T-cell (primary cell): ENCODE measurements at places on chromosomes 4 and X.

DNA sequence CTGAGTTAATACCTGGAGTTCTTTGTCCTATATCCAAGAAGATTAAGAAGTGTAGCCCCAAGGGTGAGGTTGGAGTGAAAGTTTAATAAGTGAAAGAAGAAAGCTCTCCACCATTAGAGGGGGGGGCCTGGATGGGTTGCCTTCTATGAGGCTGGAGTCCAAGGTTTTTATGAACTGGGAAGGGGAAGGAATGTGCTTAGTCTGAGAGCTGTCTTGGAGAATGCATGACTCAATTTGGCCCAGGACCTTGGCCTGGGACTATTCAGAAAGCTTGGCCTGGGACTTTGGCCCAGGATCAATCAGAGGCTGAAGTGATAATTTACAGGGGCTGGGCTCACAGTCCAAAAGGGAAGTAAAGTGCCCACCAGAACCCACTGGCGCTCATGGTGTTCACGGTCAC lies 1049.0 kb upstream of the GRIA3 start:
- no peak overlapping the region for H3K27ac ChIP-seq
- no peak for DNase-seq
- H3K27me3 ChIP-seq, result no peaks in the 10 kb centered on the region
- no peaks in the 10 kb centered on the region for H3K36me3 ChIP-seq

- no peaks in the 10 kb centered on the region for H3K27me3 ChIP-seq
- H3K4me3 ChIP-seq, result no peak overlapping the region
These were observed 29.1 kb downstream of the RAB33B start for GRCh38 chr4:139483000-139483399.

DNA sequence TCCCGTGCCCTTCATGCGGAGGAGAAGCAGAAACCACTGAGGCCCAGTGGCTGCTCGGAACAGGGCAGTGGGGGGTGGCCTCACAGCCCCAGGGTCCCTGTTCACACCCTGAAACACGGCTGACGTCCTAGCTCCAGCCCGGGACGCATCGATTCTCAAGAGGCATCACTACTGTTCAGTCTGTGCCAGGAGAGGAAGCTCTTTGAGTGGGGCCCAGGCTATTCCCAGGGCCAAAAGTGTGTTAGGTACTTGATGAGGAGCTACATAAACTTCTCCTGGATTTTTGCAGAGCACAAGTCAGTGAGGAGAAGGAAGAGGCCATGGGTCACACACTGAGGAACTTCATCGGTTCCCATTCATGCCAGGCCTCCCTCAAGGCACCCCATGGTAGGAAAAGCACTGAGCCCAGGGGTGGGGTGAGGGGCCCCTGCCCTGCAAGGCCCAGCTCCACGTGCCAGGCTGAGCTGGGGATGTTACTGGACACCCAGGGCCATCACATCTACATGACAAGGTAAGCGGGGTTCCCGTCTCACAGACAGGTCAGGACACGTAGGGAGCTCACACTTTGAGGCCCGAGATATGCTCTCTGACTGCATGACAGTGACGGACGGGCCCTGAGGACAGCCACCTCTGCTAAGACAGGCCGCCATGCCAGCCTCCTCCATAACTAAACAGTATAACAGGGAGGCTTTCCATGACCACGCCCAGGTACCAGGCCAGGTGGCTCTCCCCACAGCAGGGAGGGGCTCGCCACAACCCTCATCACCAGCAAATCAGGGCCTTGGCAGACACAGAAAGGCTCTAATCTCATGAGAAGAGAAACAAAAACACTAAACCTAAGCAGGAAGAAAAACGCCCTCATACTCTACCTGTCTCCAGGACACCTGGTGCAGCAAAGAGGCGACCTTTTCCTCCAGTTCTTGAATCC lies 12.4 kb downstream of the TNIP2 start:
- no peak overlapping the region for H3K4me3 ChIP-seq
- peaks cover 9% of the 10 kb centered on the region for H3K36me3 ChIP-seq
- H3K27ac ChIP-seq, result no peak overlapping the region
- no peaks in the 10 kb centered on the region for H3K27me3 ChIP-seq
- DNase-seq, result no peak
- H3K4me1 ChIP-seq, result no peaks in the 10 kb centered on the region

DNA sequence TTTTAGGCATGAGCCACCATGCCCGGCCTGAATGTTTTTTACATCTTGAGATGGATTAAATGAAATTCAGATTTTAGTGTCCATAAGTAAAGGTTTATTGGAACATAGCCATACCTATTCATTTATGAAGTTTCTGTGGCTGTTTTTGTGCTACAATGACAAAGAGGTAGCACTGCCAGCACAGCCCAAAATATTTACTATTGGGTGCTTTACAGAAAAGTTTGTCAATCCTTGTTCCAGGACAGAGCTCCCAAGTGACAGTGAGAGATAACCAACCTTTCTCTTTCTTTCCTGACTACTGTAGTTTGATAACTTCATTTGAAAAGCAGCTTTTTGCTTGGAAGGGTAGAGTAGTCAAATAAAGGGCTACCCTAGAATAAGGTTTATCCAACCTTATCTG lies 116.2 kb downstream of the CAMK2D start:
- no peak overlapping the region for H3K4me3 ChIP-seq
- no peak overlapping the region for H3K27ac ChIP-seq
- DNase-seq, result no peak

DNA sequence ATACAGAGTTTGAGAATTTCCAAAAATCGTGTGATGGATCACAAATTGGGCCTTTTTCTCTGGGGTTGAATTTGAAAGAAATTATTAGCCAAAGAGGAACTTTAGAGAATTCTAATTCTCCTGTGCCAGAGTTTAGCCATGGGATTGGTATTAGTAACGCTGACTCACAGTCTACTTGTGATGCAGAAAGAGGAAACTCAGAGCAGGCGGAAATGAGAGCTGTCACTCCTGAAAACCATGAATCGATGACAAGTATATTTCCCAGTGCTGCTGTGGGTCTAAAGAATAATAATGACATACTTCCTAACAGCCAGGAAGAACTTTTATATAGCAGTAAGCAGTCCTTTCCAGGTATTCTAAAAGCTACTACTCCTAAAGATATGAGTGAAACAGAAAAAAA lies 64.9 kb downstream of the N4BP2 start:
- no peak overlapping the region for H3K4me3 ChIP-seq
- no peaks in the 10 kb centered on the region for H3K27me3 ChIP-seq
- H3K4me1 ChIP-seq, result peaks cover 14% of the 10 kb centered on the region
- H3K36me3 ChIP-seq, result no peaks in the 10 kb centered on the region

- no peak for DNase-seq
- H3K27me3 ChIP-seq, result no peaks in the 10 kb centered on the region
- H3K27ac ChIP-seq, result no peak overlapping the region
- no peaks in the 10 kb centered on the region for H3K4me1 ChIP-seq
- H3K36me3 ChIP-seq, result no peaks in the 10 kb centered on the region
- no peak overlapping the region for H3K4me3 ChIP-seq
These were observed 1420.4 kb downstream of the RAPGEF2 start for GRCh38 chr4:160523231-160523630.

DNA sequence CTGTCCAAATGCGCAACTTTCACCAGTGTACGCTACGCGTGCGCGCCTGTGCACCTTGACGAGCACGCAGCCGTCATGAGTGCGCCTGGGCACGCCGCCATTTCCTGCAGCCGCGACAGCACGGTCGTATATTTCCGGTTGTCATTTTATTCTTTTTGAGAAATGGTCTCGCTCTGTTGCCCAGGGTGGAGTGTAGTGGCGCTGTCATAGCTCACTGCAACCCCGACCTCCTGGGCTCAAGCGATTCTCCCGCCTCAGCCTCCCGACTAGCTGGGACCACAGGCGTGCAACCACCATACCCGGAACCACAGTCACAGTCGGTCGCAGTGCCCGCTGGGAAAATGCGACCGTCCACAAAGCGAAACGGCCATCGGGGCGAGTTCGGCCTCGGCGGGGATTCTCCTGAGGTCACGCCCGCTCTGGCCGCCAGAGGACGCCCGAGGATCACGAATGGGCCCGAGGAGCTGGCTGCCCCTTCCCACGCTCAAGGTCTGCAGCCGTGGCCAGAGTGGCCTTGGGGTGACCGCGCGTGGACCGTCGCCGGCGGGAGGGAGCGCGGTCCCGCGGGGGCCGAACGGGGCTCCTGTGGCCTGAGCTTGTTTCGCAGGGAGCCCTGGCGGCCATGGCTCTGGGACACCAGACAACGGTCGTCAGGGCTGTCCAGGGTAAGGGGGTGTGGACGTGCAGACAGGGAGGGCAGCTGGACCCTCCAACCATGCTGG lies 23.7 kb upstream of the PNMA3 start:
- DNase-seq, result peak; percentile 62
- H3K36me3 ChIP-seq, result no peaks in the 10 kb centered on the region
- H3K4me1 ChIP-seq, result peaks cover 35% of the 10 kb centered on the region
- peak overlapping the region; percentile 85 for H3K27ac ChIP-seq
- H3K4me3 ChIP-seq, result peak overlapping the region; percentile 61

- H3K4me3 ChIP-seq, result peak overlapping the region; percentile 52
- H3K27me3 ChIP-seq, result no peaks in the 10 kb centered on the region
- H3K27ac ChIP-seq, result peak overlapping the region; percentile 82
- H3K36me3 ChIP-seq, result no peaks in the 10 kb centered on the region
- peaks cover 19% of the 10 kb centered on the region for H3K4me1 ChIP-seq
These were observed 11.7 kb upstream of the TMEM156 start for GRCh38 chr4:39043861-39044363.

- H3K27me3 ChIP-seq, result no peaks in the 10 kb centered on the region
- no peak overlapping the region for H3K4me3 ChIP-seq
- DNase-seq, result no peak
- H3K4me1 ChIP-seq, result no peaks in the 10 kb centered on the region
- H3K27ac ChIP-seq, result no peak overlapping the region
These were observed 34.9 kb downstream of the STX18 start for GRCh38 chr4:4506961-4507360.

- no peaks in the 10 kb centered on the region for H3K36me3 ChIP-seq
- peaks cover 2% of the 10 kb centered on the region for H3K27me3 ChIP-seq
- no peak overlapping the region for H3K27ac ChIP-seq
- no peaks in the 10 kb centered on the region for H3K4me1 ChIP-seq
- H3K4me3 ChIP-seq, result no peak overlapping the region
- no peak for DNase-seq
These were observed 24.8 kb downstream of the SMIM20 start for GRCh38 chr4:25938787-25939186.

- DNase-seq, result no peak
- H3K36me3 ChIP-seq, result no peaks in the 10 kb centered on the region
- H3K4me1 ChIP-seq, result no peaks in the 10 kb centered on the region
These were observed 249.9 kb upstream of the GRIA3 start for GRCh38 chrX:122934131-122934530.

DNA sequence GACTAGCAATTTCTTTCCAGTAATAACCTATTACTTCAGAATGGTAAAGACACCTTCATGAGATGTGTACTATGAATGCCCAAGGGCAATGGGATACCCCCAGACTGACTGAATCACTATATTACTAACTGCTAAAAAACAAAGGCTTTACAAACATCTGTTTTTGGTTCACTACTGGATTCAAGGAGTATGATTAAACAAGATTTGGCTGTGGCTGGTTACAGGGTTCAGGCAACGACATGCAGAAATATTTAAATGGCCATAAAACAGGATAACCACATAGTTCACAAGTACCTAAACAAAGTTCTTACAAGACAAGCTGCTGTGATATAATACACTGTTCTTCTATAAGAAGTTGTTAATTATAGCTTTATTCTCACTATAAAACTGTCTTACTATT lies 128.2 kb downstream of the FRYL start:
- peaks cover 6% of the 10 kb centered on the region for H3K4me1 ChIP-seq
- no peaks in the 10 kb centered on the region for H3K36me3 ChIP-seq
- no peaks in the 10 kb centered on the region for H3K27me3 ChIP-seq

DNA sequence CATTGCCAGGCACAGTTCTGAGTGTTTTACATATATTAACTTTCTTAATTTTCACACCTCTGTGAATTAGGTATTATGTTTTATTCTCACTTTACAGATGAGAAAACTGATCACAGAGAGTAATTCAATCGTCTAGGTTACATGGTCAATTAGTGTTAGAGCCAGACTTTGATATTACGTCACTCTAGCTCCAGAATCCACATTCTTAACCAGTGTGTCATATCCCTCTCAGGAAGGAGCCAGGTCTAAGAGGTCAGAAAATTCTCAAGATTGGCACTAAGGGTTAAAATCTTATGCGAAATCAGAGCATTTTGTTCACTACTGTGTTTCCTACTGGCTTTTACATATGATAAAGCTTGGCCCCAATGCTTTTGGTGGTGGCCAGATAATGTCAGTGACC lies 7.4 kb downstream of the DMP1 start:
- no peaks in the 10 kb centered on the region for H3K36me3 ChIP-seq
- no peak for DNase-seq
- H3K4me3 ChIP-seq, result no peak overlapping the region
- H3K4me1 ChIP-seq, result no peaks in the 10 kb centered on the region
- H3K27me3 ChIP-seq, result no peaks in the 10 kb centered on the region
- no peak overlapping the region for H3K27ac ChIP-seq

DNA sequence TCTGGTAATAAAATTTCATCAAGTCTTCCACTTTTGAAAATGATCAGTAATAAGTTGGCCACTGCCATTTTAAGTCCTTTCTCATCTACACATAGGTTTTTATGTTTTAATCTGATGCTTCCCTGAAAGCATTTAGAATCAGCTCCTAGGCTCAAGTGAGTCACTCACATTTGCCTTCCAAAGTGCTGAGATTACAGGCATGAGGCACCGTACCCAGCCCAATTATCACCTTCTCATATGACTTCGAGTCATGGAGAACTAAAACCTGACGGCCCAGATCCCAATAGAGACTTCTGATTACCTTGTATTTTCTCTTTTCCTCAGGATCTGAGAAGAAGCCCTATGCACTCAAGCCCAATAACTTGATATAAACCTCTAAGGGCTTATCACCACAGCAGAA lies 140.8 kb downstream of the OPHN1 start:
- no peak for DNase-seq
- H3K4me3 ChIP-seq, result no peak overlapping the region
- no peaks in the 10 kb centered on the region for H3K4me1 ChIP-seq
- H3K27me3 ChIP-seq, result no peaks in the 10 kb centered on the region

DNA sequence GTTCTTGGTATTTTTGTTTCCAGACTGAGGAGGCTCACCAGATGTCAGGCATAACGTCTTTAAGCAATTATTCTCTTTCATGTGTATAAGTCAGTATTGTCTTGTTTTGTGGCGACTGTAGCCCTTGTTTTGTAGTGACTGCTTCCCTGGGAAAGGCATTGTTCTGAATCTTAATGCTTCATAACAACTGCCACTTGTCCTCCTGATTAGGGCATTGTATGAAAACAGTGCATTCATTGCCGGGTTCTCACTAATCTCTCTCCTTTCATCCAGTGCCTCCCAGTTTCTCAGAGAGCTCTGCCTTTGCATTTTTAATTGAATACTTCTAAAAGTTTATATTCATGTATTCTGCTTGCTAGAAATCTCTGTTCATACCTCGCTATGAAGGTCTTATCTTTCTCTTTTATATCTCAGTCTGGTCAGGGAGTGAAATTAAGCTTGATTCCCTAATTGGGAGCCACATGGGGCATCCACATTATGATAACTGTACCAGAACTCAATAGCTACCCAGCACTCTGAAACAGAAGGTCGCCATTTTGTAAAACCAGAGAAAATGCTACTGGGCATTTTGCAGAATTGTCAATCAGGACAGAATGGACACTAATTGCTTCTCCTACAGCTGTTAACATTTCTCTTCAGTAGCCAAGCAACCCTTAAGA lies 149.8 kb downstream of the GBA3 start:
- no peaks in the 10 kb centered on the region for H3K4me1 ChIP-seq
- H3K27me3 ChIP-seq, result no peaks in the 10 kb centered on the region
- no peak overlapping the region for H3K27ac ChIP-seq
- no peaks in the 10 kb centered on the region for H3K36me3 ChIP-seq
- DNase-seq, result no peak
- no peak overlapping the region for H3K4me3 ChIP-seq

GRCh38 chr4:181189751-181190150 lies 1053.5 kb upstream of the TENM3 start:
- H3K36me3 ChIP-seq, result no peaks in the 10 kb centered on the region
- DNase-seq, result no peak
- H3K27ac ChIP-seq, result no peak overlapping the region
- H3K4me3 ChIP-seq, result no peak overlapping the region
- no peaks in the 10 kb centered on the region for H3K27me3 ChIP-seq
